ENCODE measurements at places on chromosomes 2 and 18.

DNA sequence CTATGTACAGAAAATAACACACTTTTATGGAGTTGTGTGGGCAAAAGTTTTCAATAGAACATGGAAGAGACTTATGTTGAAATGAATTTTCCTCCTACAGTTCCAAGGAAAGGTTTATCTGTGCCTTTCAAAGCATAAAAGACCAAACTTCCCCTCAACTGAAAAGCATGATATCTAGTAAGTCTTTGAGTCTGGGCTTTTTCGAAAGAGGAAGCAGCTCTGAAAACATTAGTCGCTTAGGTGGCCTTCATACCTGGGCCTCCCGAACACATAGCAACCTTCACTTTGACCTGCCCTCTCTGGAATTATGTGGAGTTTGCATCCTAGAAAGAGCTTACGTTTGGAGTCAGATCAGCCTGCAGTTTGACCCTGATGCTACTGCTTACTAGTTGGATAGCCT lies 4.8 kb upstream of the CAPN14 start:
- no peak for DNase-seq

GRCh38 chr2:238407566-238407965 lies 19.2 kb upstream of the ASB1 start:
- no peak for DNase-seq

DNA sequence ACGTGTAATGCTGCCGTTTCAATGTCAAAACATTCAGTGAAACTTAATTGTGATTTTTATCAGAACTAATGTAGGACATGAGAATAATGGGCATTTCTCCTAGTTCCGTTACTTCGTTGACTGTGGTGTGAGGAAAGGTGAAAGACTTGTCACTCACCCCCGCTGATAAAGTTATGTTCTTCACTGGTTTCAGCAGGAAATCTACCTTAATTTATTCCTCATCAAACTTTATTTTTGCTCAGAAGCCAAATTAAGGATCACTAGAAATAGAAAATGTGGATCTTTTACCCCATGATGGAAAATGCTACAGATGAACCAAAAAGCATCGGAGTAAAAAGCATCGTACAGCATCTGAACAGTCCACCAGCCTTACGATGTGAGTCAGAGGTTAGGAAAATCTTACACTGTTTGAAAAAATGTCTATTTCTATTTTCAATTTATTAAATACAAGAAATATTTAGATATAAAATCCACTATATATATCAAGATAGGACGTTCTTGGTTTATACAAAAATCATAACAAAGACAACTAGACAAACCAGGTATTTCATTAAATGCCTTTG lies 1.0 kb upstream of the ROCK1 start:
- no peak for DNase-seq

DNA sequence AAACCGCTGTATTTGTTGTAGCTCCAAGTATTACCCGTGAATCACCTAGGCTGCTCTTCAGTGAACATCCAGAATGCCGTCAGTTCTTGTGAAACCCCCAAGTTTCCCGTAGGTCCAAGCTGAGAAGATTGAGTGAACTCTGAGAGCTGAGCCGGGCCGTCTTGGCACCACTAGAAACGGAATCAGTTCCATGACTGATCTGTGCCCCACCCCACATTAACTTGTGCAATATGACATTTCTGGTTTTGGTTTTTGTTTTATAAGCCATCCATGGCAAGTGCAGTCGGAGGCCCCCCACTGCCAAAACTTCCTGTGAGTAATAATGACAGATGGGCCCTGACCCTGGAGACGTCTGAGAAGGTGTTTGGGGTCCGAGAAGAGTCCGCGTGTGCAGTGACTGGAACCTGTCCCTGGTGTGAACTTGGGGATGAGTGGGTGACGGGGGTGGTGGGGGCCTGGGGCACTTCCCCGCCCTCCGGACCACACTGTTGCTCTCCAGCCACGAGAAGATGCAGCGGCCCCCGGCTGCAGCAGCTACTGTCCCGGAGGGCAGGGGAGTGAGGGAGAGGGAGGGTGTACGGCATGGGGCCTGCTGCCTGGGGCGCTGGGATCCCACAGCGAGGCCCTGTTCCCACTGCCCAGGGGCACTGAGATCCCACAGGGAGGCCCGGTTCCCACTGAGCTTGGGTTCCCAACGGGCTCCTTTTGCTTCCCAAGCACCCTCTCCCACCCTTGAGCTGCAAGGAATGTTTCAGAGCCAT lies 26.5 kb downstream of the NFATC1 start:
- DNase-seq: no peak

GRCh38 chr2:182784777-182785176 lies 68.7 kb downstream of the DNAJC10 start:
- DNase-seq: no peak

GRCh38 chr2:152584301-152584700 lies 133.0 kb downstream of the PRPF40A start:
- DNase-seq: no peak

DNA sequence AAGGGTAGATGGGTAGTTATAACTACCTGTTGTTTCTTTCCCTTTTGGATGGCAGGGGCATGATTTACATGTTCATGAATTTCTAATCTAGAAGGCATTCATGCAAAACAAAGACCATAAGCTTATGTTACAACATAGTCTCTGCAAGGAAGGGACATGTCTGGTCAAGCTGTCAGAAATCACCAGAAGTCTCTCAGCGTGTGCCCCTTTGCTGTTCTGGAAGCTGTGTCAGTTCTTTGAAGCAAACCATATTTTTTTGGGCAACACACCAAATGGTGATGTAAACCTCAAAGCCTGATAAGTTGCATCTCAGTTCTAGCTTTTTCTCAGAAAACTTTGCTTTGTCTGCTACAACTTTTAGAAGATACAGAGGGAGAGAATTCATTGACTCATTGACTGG lies 173.5 kb upstream of the CTAGE1 start:
- no peak for DNase-seq

GRCh38 chr2:198312596-198313483 lies 508.4 kb downstream of the PLCL1 start:
- no peak for DNase-seq

GRCh38 chr2:203871371-203871983 lies 3.9 kb downstream of the CTLA4 start:
- DNase-seq: no peak

GRCh38 chr2:29902356-29902755 lies 19.0 kb downstream of the ALK start:
- no peak for DNase-seq

DNA sequence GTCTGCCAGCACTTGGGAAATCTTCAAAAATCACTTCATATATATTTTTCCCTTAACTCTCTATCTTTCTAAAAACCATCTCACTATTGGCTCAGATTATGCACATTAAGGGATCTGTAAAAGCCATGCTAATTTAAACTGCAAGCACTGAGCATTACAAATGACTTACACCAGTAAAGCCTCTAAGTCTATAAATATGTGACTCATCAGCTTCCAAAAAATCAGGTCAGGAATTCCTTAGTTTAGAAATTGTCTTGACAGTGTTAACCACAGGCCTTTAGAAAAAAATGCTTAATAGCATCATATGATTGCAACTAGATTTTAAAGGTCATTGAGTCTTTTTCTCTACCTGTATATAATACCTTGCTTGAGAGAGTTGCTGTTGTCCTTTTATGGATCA lies 1113.6 kb upstream of the PIK3C3 start:
- DNase-seq: no peak

DNA sequence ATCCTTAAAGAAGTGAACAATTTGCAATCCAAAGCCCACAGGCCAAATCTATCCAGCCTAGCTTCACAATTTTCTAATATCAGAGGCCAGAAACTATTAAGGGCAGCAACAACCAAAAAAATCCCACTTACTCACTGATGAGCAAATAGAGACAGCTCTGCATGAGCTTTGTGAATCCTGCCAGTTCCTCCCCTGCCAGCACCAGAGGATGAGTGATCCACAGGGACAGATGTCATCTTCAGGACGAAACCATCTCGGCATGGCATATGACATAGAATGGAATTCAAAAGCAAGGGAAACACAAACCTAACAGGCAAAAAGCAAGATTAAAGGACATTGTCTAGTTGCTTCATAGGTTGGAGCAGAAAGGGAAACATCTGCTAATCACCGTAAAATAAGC lies 2.2 kb upstream of the DSC2 start:
- no peak for DNase-seq

- no peak for DNase-seq
Measured at GRCh38 chr2:24809316-24810007, 16.2 kb downstream of the CENPO start.

DNA sequence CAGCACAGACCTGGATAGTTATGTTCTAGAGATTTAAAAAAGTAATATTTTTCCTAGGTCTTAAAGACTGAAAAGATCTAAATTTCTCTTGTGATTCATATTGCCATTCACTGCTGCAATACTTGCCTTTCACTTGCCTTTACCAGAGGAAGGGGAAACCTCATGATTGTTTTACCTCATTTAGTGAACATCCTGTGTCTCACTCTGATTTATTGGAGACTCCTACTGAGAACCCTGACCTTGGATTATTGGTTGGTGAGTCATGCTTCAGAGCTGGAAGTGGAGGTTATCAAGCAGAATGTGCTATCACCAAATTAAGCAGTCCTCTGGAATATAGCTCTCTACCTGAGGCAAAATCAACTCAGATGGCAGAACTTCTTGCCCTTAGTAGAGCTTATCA lies 500.5 kb downstream of the TSN start:
- no peak for DNase-seq

- DNase-seq: peak; percentile 82
Measured at GRCh38 chr2:97745474-97746174, 32.2 kb downstream of the ZAP70 start.

GRCh38 chr2:129658430-129658829 lies 321.0 kb upstream of the RAB6C start:
- DNase-seq: no peak

DNA sequence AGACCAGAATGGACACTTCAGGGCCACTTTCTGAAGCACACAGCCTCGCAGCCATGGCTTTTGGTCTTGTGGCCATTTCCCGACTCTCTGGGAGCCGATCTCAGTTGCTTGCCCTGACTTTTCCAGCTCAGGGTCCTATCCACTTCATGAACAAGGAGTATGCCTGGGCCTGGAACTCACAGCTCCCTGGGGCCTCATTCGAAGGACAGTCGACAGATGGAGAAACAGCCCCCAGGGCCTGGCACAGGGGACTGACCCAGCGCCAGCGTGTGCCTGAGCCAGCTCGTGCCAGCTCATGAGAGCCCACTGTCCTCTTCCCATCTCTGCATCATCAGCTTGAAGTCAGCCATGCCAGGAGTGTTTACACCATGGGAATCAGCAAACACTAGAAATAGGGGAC lies 134.6 kb upstream of the GPC1 start:
- no peak for DNase-seq

DNA sequence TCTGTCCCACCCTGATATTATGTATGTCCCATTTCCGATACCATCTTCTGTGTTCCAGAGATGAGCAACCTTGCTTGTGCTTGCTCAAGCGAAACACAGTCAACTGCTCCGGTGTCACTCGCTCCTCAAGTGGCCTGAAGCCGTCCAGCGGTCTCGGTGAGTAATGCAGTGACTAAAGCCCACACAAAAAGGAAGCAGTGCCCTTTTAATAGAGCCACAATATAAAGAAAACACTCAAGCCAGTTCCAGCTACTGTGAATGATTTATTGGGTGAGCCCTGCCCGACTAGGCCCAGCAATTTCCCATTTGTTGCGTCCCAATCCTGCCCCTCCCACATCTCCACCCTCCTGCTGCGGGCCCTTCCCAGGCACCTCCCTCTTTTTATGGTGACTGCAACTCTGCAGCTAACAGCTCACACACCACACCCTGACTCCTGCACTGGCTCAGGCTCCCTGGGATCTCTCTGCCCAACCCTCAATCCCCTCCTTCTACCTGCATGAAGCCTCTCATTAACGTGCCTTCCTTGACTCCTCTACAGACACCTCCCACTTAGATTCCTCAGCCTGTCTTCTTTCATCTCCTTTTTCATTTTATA lies 44.2 kb upstream of the DSC1 start:
- no peak for DNase-seq

DNA sequence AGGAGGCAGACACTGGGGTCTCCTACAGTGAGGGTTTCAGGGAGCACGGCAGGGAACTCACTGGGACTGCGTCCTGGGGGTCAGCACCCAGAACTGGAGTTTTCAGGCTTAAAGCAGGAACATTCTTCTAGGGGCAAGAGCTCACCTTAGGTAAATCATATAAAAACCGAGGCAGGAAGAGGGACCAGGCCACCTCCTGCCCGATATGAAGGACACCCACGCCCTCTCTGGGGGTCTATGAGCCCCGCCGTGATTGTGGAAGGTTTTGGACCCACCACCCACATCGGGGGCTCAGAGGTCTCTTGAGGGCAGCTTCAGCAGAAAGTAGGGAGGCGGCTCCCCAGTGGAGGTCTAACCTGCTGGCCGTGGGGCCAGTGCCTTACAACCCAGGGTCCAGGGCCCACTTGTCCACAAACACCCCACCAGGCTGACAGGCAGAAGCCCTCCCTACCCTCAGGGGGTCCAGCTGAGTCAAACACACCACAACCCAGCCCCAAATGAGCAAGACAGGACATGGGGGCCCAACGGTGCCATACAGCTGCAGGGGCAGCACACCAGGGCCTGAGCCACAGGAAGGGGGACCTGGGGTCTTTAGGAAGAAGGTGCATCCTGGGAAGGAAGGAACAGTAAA lies 25.3 kb downstream of the CROCC2 start:
- no peak for DNase-seq

DNA sequence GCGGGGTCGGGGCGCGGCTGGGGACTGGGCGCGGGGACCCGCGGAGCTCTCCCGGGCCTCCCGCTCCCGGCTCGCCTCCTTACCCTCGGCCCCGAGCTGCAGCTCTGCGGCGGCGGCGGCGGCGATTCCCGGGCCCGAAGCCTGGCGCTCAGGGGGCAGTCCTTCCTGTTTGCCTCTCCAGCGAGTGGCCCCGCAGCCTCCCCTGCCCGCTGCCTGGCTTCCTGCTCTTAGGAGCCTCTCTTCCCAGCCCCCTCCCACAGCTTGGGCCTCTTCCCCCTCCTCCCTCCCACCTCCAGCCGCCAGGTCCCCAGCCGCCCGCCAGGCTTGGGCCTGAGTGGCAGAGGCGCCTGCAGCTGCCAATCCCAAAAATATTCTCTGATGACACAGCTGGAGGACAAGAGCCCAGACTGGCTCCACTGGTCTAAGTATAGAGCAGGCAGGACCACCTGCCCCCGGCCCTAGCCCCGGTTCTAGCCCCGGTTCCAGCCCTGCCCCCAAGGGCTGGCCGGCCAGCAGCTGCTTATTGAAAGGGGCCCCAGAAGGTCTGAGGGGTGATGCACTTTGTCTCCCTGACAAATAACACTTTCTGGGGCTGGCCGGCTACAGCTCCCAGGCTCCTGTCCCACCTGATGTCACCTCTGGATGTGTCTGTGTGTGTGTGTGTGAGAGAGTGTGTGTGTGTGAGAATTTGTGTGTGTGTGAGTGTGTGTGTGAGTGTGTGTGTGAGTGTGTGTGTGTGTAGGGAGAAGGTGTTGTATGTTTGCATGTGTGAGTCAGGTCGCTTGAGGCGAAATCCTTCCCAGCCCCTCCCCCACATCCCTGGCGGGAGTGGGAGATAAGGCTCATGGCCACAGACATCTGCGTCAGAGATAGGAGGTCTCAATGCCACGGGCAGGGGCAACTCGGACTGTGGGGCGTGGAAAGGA lies at the start of gene OBSL1:
TSS of gene OBSL1 (minus strand) at position 229 of the 926 bp plus-strand sequence. CDS start 307 bp downstream, outside the sequence.
- DNase-seq: no peak

DNA sequence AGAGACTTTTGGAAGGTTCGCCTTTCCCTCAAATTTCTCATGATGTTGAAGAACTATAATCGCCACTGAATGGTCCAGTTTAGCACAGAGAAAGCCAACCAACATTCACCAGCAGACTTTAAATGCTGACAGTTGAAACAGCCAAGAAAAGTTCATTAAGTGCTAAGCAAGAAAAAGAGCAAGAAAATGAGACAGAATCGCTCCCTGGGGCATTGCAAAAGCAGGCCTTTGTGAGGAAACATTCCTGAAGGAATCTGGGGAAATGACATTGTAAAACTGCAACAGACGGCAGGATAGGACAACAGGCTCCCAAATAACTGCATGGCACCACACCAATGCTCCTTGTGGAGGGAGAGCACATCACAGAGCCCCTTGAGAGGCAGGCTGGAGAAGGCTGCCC lies 269.3 kb upstream of the ID2 start:
- no peak for DNase-seq

Measured in immature natural killer cell (primary cell).